ENCODE measurements at places on chromosomes 6 and 20. TPM values are rescaled to one million over a fixed set of nuclear protein-coding genes. Genes with fewer than 3 reads are reported as not detected.

The SIRPB1 gene
- 1.0 TPM for total RNA-seq

The OOEP gene
- total RNA-seq, result not detected

The NRSN1 gene
- not detected for total RNA-seq

The SPTLC3 gene
- 0.09 TPM for total RNA-seq

The RRAGD gene
- total RNA-seq, result 0.09 TPM

The ANKRD60 gene
- not detected for total RNA-seq

The HRH3 gene
- total RNA-seq, result not detected

The ARMC2 gene
- 2.1 TPM for total RNA-seq

The ZSCAN26 gene
- total RNA-seq, result 13.5 TPM

The PSORS1C2 gene
- total RNA-seq, result not detected

The FKBP1A gene
- 330 TPM for total RNA-seq

The SNX9 gene
- total RNA-seq, result 32.3 TPM

The PLEKHG1 gene
- 19.3 TPM for total RNA-seq

The CENPW gene
- total RNA-seq, result 23.6 TPM

The TNFRSF6B gene
- total RNA-seq, result 10.2 TPM

The KHDC1L gene
- total RNA-seq, result not detected

The TPD52L1 gene
- 2.9 TPM for total RNA-seq

The GGTLC1 gene
- total RNA-seq, result not detected

The SLC35D3 gene
- total RNA-seq, result not detected

The NKX2-2 gene
- not detected for total RNA-seq

The CRISP3 gene
- total RNA-seq, result not detected

Data from endothelial cell of coronary artery (primary cell).